ENCODE measurements at places on chromosomes 4 and X.

DNA sequence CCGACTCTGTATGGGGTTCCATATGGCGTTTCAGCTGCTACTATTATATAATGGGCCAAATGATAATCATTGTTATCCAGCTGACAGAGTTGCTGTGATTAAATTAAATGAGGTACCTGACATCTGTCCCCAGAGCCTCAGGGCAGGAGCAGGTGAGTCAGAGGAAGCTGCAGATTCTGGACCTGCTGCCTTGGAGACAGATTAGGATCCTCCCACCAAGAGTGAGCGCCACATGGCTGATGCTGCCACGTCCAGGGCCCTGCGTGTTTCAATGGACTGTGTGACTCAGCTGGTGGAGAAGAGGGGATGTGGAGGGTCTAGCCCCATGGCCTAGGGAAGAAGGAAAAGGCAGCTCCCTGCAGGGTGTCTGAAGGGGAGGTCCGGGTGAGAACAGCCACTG lies 28.3 kb upstream of the UXT start:
- no peak for DNase-seq

- DNase-seq, result no peak
Measured at GRCh38 chrX:150903110-150903508, 4.6 kb upstream of the CD99L2 start.

DNA sequence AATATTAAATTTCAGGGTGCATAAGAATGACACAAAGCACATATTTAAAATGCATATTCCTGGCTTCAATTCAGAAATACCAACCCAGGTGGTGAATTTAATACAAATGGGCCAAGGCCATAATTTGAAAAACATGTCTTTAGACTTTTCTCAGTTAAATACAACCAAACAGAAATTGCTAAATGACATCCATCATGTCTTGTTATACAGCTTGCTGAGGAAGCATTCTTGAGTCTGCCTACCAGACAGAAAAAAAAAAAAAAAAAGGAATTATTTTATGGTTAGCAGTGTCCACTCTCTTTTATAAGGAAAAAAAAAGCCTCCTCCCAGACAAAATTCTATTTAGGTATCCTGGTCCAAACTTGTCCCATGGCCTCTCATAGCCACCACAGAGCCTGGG lies 119.1 kb downstream of the PAPSS1 start:
- no peak for DNase-seq

DNA sequence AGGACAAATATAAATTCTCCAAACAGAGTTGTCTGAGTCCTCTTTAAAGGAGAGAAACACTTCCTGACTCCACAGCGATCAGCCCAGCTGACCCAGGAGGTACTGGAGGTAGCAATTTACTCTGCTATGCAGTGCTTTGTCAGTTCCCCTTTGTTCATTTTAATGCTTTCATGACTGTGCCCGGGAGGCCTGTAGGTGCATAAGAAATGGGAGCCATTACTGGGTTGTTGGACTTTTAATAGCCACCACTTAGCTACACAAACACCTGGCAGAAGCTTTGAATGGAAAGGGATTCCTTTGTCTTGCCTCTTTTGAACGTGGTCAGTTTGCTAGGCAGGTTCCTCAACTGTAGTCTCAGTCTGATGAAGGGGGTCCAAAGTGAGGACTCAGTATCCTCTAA lies 59.0 kb upstream of the AFF2 start:
- DNase-seq, result no peak

- DNase-seq, result no peak
Measured at GRCh38 chrX:32778965-32779364, 432.4 kb downstream of the DMD start.

DNA sequence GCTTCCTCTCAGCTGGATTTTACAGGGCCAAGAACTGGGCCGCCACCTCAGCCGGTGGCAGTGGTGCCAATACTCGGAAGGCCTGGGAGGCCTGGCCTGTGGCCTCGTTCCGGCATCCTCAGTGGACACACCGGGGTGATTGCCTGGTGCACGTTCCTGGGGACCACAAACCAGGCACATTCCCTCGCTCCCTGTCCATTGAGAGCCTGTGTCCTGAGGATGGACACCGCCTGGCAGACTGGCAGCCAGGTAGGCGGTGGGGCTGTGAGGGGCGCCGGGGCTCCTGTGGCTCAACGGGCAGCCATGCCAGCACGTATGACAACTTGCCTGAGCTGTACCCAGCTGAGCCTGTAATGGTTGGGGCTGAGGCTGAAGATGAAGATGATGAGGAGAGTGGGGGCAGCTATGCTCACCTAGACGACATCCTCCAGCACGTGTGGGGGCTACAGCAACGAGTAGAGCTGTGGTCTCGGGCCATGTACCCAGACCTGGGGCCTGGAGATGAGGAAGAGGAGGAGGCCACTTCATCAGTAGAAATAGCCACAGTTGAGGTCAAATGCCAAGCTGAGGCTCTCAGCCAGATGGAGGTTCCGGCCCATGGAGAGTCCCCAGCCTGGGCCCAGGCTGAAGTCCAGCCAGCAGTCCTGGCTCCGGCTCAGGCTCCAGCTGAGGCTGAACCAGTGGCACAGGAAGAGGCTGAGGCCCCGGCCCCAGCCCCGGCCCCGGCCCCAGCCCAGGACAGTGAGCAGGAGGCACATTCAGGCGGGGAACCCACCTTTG lies 70.4 kb downstream of the STARD8 start:
- no peak for DNase-seq

- DNase-seq, result no peak
Measured at GRCh38 chr4:751676-752075, 46.0 kb downstream of the PCGF3 start.

DNA sequence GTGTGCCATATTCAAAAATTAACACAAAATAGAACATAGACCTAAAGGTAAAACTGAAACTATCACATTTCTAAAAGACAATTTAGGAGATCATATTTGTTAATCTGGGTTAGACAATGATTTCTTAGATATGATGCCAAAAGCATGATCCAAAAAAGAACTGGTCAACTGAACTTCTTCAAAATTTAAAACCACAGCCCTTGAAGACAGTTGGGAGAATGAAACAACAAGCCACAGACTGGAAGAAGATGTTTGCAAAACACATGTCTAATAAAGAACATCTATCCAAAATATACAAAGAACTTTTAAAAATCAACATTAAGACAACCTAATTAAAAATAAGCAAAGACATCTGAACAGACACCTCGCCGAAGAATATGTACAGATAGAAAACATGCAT lies 19.5 kb downstream of the COMMD8 start:
- no peak for DNase-seq

DNA sequence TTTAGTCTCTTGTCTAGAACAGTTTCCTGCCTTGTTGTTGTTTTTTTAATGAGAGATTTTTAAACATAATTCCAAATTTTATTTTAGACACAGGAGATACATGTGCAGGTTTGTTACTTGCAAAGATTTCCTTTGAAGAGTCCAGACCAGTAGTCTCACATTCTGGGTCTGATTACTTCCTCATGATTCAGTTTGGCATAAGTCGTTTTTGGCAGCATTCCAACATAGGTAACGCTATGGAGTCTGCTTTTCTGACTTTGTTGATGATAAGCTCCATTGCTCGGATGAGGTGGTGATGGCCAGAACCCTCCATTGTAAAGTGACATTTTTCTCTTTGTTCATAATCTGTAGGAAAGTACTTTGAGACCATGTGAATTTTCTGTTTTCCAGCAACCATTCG lies 74.7 kb downstream of the CLCN4 start:
- DNase-seq, result no peak

GRCh38 chrX:78522601-78523000 lies 136.5 kb downstream of the RTL3 start:
- no peak for DNase-seq
